ENCODE measurements at places on chromosomes 2 and 18.

- no peak for DNase-seq
Observed at GRCh38 chr2:47165001-47165555, 10.0 kb upstream of the STPG4 start.

DNA sequence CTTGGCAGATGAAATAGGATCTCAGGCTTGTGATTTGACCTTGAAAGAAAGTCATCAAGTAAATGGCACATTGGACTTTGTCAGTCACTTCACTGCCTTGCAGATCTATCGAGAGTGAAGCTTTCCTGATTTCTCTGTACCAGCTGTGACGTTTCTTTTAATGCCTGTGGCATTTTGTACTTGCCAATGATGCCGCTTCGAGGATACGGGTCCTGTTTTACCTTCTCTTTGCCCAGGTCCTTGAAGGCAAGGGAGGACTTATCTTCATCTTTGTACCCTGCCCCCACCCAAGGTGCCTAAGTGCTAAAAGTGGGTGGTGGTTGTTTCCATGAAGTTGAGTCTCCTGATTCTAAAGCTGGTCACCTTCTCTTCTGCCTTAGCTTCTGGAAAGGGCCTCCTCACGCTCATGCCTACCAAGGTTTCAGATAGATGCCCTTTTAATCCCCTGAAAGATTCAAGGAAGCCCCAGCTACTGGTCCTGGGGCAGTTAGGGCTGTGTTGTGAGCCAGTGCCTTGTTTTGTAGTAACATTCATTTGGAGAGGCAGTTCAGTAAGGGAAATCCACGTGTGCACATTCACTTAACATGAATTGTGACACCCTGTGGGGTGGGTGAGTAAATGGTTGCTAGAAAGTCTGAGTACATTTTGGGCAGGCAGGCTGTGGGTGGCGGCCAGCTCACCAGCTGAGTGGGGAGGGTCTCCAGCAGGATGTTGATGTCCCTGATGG, 6.1 kb downstream of the LBH start:
- DNase-seq = peak; percentile 56

GRCh38 chr2:235610696-235611257, 116.9 kb downstream of the AGAP1 start:
- DNase-seq = no peak

DNA sequence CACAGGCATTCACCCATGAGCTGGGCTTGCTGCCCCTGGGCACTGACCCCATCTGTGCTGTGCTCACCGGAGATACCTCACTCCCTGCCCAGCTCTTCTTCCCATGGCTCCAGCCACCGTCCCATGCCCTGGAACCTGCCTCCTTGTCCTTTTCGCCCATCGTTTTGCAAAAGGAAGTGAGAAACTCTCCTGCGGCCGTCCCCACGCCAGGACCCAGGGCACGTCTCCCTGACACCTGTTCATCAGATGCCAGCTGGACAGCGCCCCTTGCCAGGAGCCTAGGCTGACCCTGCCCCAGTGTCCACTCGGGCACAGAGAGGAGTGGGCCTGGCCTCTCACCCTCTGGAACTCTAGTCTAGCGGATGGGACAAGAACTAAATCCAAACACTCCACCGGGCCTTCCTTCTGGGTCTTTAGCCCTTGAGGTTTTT, 238.6 kb downstream of the SEPTIN10 start:
- DNase-seq = no peak

DNA sequence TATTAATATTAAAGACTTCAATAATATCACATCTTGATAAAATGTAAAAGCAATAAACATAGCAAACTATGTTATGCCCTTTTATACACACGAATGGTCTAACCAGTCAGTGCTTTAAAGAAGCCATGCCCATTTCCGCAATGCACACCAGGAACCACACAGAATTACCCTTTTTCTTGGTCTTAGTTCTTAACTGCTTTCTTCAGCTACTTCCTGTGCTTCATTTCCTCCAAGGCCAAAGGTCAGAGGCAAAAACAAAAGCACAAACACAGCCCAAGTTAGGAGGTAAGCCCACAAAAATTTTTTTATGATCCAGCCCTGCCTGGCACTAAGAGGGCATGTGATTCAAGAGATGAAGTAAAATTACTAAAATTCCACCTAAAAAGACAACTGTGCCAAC, 267.2 kb downstream of the FBXO15 start:
- no peak for DNase-seq

DNA sequence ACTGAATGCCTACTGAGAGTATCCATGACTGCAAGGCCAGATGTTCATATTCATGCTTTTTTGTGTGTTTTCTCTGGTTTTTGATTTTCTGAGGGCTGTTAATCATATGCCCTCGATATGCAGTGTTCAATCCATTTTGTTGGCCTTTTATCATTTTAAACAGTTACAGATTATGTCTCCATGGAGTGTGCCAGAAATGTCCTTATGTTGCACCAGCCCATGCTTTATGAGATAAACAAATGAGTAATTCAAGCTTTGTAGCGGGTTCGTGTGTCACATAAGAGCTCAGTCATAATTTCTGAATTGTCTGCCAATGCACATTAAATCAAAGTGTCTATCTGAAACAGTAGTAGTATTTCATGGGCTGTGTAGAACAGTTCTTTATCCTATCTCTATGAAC, 583.0 kb downstream of the THSD7B start:
- no peak for DNase-seq

DNA sequence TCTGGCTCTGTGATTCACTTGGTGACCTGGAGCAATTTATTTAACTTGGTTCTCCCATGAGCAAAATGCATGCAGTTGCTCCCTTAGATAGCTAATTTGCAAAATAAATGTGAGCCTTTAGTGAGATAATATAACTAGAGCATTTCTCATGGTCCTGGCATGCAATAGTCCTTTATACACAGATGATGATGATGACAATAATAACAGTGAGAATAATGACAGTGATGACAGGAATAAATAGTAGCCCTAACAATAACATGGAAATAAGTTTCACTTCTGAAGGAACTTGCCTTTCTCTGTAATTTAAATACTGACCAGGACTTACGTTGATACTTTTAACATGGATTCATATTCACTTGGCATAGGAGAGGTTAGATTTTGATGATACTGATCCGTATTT, 49.2 kb downstream of the LPIN1 start:
- no peak for DNase-seq

DNA sequence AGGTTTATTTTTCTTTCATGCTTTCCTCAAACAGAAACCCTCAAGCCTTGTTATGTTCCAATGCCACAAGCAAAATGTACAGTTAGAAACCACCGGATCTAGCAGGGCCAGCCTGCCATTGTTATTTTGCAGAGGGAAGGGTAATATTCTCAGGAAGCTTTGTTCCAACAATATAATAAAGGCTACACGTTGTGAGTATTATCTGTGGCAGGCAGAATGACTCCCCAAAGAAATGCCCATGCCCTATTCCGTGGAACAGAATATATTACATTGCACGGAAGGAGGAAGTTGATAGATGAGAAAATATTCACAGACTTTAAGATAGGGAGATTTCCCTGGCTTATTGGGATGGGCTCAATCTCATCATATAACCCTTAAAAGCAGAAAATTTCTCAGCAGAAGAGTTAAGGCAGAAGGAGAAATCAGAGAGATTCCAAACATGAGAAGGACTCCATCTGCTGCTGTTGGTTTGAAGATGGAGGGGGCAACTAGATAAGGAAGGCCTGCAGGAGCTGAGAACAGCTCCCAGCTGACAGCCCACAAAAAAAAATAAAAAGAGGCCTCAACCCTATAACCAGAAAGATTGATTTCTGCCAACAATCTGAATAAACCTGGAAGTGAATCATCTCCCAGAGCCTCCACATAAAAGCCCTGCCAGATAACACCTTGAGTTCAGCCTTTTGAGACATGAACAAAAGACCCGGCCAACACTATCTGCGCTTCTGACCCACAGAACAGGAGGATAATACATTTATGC, 466.6 kb downstream of the LPIN1 start:
- DNase-seq = no peak

GRCh38 chr2:217477583-217477982, 525.2 kb downstream of the TNS1 start:
- DNase-seq = no peak

GRCh38 chr2:110863726-110864125, 131.4 kb downstream of the ACOXL start:
- DNase-seq = no peak

GRCh38 chr18:42641996-42642395, 473.5 kb downstream of the RIT2 start:
- no peak for DNase-seq

- DNase-seq = no peak
Observed at GRCh38 chr2:74079522-74080341, 68.0 kb downstream of the BOLA3 start.
